CD8-positive, alpha-beta T cell (primary cell): ENCODE measurements at places on chromosomes 3 and 15.
A peak's percentile ranks its signal among the peaks of the same experiment; 100 is the strongest.

DNA sequence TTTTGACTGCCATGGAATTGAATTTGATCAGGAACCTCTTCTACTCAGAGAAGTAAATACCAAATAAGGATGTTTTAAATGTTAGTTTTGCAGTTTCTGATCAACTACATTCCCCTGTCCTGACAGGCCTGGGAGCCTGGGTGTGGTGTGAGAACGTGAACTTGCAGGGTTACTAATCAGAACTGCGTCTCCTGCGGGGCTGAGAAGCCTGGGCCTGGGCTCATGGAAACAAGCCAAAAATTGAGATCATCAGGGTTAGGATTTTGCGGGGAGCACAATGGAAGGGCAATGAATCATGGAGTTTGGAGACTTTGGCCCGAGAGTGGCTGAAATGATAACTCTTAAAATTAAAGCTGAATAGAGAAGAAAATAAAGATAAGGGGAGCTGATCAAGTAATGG is 47.8 kb upstream of the C3orf70 start:
- no peak for DNase-seq

GRCh38 chr3:111963424-111963823 is 15.4 kb upstream of the ABHD10 start:
- no peak for DNase-seq

GRCh38 chr3:113534365-113534764 is 2.0 kb downstream of the SIDT1 start:
- no peak for DNase-seq

GRCh38 chr15:70095408-70096214 is 2.1 kb downstream of the TLE3 start:
- DNase-seq: peak; percentile 33

DNA sequence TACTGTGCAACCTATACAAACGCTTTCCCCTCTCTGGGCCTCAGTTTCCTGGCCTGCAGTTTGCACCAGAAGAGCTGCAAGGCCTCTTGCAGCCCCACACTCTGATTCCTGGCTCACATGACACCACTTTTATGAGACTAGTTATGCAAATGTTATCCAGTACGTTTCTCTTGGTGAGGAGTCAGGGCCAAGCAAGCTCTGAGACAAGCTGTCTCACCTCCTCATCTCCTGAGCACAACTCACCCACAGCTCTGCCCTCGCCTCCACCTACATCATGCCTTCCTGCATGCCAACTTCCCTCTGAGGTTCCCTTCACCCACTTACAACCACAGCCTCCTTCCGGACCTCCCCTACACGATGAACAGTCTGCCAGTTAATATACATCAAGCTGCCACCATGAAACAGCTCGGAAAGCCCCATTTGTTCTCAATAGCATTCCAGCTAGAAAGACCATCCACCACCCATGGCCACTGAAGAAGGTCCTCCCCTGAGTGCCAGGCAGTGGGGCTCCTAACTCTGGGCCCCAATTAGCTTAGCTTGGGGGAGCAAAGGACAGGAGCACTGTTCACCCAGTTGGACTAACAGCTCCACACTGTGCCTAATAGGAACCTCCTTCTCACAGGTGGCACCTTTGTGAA is 25.0 kb downstream of the CRYGS start:
- DNase-seq: peak; percentile 66

DNA sequence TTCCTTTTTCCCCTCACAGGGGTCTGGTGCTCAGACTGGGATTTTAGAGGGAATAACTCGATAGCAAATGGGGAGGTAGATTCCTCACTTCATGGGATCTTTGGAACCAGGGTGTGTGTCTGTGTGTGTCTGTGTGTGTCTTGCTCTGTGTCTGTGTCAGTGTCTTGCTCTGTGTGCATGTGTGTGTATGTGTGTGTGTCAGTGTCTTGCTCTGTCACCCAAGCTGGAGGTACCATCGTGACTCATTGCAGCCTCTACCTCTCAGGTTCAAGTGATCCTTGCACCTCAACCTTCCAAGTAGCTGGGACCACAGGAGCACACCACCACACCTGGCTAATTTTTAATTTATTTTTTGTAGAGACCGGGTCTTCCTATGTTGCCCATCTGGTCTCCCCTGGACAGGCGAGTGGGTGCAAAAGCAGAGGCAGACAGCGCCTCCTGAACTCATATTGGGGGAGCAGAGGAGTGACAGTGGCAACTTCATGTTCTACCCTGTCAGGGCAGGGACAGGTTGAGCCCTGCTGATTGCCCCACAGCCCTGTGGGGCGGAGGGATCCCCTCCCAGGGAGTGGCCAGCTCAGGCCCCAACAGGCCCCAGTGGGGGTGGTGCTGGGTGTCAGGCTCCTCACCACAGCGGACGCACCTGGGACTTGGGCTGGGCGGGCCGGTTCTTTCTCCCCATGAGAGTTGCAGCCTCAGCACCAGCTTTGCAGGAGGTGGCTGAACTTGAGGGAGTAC is 10.4 kb upstream of the SEMA4B start:
- DNase-seq: no peak

DNA sequence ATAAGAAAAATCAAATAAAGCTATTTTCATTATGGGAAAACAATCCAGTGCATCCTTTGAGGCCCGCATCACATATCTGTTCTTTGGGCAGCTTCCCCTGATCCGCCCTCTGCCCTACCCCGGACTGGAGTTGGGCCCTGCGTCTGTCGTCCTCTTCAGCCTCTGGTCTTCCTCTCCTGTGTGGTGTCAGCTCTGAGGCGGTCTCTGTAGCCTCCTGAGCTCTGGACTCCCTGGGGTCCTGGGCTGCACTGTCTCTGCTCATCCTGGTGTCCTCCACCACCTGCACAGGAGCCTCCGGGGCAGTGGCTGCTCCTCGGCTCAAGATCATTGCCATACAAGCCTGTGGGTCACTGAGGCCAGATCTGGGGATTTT is 7.4 kb upstream of the SNX22 start:
- DNase-seq: no peak

DNA sequence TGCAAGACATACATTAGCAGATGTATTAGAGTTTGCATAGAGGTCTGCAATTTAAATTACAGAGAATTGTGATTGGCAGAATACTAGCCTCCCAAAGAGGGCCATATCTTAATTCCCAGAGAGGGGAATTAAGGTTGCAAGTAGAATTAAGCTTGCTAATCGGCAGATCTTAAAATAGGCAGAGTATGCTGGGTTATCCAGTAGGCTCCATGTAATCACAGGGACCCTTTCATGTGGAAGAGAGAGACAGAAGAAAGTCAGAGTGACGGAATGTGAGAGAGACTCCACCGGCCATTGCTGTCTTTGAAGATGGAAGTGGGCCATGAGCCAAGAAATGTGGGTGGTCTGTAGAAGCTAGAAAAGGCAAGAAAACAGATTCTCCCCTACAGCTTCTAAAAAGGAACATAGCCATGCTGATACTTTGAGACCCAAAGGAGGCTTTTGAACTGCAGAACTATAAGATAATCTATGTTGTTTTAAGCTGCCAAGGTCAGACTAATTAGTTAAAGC is 38.8 kb downstream of the IMPG2 start:
- no peak for DNase-seq

- DNase-seq: no peak
Measured at GRCh38 chr3:34360713-34361112, 562.3 kb downstream of the PDCD6IP start.

DNA sequence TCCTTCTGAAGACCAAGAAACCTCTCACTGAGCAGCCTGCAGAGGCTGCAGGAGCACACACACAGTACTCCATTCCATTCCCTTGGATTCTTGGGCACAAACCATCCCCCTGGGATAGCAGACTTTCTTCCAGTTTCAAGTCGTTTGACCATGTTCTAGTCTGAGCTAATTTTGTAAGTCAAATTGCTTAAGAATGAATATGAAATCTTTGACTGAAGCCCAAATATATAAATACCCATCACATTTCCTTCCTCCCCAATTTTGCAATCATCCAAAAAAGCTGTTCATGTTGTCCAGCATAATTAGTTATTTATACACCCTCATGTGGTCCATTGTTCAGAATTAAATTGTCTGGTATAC is 231.2 kb upstream of the TPRG1 start:
- DNase-seq: no peak

DNA sequence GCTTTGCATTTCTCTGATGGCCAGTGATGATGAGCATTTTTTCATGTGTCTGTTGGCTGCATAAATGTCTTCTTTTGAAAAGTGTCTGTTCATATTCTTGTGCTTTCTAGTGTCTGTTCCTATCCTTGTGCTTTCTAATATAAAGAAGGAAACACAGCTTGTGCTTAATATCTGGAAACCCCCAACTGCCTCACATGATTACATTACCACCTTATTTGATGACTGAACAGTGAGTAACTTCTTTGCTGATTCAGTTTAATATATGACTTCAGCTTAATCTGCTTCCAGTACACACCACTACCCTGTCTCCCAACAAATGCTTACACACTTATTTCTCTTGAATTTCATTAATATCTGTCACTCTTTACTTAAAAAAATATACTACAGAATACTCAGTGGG is 835.1 kb downstream of the EDEM1 start:
- DNase-seq: no peak

- DNase-seq: no peak
Measured at GRCh38 chr3:66856533-66856932, 141.6 kb upstream of the KBTBD8 start.

- DNase-seq: no peak
Measured at GRCh38 chr15:99466701-99467337, 99.0 kb upstream of the MEF2A start.

DNA sequence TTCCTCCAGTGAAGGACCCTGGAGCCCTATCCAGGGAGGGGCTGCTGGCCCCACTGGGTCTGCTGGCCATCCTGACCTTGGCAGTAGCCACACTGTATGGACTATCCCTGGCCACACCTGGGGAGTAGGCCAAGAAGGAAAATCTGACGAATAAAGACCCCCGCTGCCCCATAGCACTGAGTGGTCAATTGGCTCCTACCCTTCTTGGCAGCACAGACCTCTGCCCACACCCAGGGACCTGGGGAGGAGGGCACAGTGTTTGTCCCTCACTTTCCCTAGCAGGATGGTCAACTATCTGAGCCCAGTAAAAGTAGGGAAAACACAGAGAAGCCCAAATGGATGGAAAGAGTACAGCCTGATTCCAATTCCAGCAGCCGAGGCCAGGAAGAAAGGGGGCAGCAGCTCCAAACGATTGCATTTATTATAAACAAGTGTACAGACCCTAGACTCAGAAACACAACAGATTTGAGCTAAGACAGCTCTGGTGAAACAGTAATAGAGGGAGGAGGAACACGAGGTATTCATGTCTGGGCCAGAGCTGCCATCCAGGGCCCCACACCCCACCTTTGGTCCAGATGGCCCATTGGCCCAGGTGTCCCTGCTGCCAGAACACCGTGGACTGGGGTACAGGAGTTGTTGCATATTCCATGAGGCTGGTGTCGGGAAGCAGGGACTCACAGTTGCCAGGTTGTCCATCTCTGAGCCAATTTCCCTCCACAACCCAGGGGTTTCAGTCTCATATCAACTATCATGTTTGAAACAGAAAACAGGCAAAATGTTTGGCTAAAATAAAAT is 21.1 kb downstream of the ATRIP start:
- DNase-seq: no peak

- DNase-seq: no peak
Measured at GRCh38 chr15:98738689-98739401, 90.5 kb downstream of the IGF1R start.

DNA sequence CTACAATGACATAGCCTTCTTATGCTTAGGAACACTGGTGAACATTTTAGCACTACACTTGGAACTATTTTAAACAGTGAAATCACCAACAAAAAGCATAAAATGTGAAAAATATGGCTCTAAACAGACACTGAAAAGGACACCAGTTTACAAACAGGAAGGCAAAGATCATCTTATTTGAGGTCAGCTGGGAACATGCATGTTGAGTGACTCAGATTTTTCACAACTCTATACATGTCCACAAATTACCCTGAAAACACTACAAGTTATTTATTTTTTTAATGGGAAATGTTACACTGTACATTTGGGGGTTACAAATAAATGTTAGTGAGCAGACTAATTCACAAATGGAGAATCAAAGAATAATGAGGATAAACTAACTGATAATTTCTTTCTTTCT is 12.5 kb upstream of the GK5 start:
- no peak for DNase-seq

- no peak for DNase-seq
Measured at GRCh38 chr15:84594617-84595290, 6.1 kb upstream of the ZSCAN2 start.

- no peak for DNase-seq
Measured at GRCh38 chr3:171824116-171824515, 13.8 kb upstream of the PLD1 start.

GRCh38 chr3:44106756-44107155 is 134.9 kb upstream of the TOPAZ1 start:
- DNase-seq: no peak

- DNase-seq: no peak
Measured at GRCh38 chr3:116971531-116971930, 262.0 kb downstream of the TUSC7 start.

DNA sequence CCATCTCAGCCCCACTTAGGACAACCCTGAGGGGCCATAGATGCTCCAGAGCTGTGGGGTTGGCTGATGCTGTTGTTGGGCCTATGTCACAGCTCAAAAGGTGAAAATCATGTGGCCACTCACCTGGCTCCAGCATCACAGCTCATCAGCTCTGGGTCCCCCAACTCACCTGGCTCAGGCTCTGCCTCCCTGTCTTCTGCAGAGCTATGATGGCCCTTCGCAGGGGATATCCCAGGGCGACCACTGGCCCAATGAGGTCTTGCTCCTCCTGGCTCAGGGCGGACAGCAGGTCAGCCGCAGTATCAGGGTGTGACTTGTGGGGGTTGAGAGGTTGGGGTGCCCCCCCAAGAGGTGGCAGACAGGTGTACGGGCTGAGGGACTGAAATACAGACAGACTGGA is 15.7 kb downstream of the UBAP1L start:
- no peak for DNase-seq

DNA sequence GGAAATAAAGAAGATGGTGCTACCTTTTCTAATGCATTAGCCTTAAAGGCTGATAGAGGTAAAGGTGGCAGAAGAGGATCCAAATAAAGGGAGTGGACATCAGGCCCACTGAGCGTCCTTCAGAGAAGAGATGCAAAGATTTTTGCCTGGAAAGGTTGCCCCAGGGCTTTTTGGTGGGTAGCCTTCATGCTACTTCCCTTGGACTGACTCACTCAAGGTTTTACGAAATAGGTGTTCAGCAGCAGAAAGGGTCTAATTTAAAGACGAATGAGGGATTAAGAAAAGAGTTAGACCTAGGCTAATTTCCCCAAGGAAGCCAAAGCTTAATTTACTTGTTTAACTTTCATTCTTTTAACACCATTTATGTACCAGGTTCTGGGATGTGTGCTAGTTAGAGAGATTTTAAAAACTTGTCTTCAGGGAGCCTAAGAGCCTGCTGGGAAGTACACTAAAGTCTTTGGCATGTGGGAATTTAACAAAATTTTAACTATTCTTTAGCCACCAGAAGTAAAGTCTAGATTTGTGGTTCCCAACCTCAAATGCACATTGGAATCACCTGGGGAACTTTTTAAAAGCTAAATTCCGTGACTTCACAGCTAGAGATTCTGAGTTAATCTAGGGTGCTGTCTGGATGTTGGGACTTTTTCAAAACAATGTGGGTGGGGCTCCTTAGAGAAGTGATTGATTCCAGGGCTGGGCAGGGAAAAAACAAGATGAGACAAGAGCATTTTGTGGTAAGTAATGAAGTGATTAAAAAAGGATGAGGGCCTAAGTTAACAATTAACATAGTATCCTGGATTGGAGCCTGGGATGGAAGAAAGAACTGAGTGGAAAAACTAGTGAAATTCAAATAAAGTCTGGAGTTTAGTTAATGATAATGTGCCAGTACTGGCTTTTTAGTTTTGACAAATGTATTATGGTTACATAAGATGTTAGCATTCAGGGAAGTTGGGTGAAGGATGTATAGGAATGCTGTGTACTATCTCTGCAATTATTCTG is 3.4 kb downstream of the IL20RB start:
- DNase-seq: no peak
